ENCODE measurements at places on chromosomes 2 and 18.

DNA sequence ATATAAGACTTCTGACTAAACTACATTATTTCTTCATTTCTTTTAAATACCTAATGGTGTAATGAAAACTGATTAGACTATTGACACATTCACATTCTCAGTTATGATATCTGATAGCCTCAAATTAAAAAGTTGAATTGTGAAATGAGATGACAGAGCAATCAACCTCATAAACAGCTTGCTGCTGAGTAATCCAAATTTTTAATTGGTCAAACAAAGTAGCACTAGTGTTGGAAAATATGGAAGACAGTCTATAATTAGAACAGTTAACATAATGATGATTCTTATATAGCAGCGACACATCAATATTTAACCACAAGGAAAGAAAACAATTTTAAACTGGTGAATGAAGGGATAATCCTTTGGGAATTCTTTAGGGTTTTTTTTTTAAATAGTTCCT, 91.9 kb upstream of the LRP1B start:
- no peak for DNase-seq

GRCh38 chr2:148046802-148047201, 25.9 kb downstream of the MBD5 start:
- no peak for DNase-seq

DNA sequence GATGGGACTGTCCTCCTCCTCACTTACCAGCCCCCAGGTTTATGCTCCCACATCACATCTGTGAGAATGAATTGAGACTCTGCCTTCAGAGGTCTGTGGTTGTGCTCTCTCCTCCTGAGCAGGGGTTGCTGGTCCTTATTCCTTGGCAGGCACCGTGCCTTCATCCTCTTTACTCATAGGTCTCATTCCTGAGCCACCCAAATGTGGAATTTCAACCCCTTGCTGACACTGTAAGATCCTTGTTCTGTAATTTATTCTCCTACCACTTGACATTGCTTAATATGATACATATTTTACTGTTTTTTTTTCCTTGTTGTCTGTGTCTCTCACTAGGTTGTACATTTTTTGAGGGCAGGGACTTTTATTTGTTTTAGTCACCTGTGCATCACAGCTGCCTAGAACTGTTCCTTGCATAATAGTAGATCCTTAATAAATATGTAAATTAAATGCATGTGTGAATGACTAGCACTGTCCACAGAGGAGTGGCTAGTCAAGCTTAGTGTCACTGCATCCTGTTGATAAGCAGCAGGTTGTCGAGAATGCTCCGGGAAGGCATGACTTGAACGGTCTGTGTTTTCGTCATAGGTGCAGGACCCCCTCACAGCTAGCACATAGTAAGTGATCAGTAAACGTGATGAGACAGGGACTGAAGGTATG, 180.6 kb downstream of the ZNF407 start:
- DNase-seq: no peak

DNA sequence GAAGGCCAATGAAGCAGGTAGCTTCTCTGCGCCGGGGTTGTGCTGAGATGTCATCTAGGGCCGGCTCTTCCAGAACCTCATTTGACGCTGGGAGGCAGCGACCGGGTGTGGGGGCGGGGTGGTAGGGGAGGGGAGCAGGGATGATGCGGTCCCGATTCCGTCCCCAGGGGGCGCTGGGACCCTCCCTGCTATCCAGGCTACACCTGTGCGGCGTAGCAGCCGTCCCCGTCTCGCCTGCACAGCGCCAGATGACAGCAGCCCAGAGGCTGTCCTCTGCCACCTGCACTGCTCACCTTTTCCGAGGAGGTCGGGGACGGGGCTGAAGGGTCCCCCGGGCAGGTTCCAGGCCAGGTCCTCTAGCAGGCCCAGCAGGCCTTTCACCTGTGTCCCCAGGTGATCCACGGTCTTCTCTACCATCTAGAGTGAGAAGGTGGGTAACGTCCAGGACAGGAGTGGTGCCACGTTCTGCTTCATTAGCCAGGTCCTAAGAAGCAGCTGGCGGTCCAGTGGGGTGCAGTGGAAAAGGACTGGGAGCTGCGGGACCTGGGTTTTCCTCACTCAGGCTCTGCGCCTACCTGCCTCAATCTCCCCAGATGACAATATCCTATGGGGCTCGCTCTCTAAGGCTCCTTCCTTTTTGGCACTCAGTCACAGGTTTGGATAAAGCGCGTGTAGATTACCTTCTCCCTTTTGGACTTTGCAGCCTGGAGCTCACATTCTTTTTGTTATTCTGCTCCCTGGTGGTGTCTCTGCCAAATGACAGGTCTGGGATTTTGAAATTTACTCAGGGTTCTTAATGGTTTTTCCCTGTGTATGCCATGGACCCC, 56.0 kb upstream of the RAB6C start:
- DNase-seq: peak; percentile 10

GRCh38 chr18:23608211-23608610, 21.9 kb upstream of the NPC1 start:
- no peak for DNase-seq

- no peak for DNase-seq
These were observed 2.5 kb upstream of the ANO7 start for GRCh38 chr2:241185961-241186360.

- no peak for DNase-seq
These were observed 22.7 kb downstream of the TRAPPC8 start for GRCh38 chr18:31920277-31920676.

DNA sequence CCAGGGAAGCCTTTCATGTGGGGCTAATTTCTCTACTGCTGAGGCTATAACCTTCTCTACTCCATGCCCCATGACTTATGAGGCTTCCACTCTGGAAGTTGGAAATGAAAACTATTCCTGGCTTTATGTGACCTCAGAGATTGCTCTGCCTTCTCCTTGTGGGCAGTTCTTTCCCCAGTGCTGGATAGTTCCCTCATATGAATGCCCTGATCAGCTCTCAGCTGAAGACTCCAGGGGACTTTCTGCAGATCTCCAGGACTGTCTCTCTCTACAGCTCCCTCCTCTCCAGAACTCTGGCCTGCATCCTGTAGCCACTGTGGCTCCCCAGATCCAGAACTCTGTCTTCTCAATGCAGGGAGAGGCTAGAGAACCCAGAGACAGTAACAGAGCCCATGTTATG, 235.1 kb downstream of the SEPTIN10 start:
- DNase-seq: no peak

DNA sequence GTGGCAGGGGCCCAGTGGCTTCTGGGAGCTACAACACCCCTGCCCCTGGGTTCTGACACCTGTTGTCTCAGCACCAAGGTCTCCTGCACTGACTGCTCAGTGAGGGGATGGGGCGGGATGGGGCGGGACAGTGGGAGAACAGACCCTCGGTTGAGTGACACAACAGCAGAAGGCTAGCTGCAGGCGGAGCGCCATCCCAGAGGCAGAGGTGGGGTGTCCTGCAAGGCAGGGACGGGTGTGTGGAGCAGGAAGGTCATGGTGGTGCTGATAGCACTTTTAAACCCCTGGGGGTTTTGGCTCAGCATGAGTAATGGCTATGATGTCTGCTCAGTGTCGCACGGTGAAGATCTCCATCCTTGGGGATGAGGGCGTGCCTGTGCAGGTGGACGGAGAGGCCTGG, 105.1 kb downstream of the DGKD start:
- DNase-seq: no peak

Measured in stimulated activated CD4-positive, alpha-beta T cell treated with anti-CD3 and anti-CD28 coated beads, Interleukin-1b, Interleukin-23, amount 100 ng/mL, for 48 hours (primary cell).